ENCODE measurements at places on chromosomes 6 and 20.
A peak's percentile ranks its signal among the peaks of the same experiment; 100 is the strongest.

DNA sequence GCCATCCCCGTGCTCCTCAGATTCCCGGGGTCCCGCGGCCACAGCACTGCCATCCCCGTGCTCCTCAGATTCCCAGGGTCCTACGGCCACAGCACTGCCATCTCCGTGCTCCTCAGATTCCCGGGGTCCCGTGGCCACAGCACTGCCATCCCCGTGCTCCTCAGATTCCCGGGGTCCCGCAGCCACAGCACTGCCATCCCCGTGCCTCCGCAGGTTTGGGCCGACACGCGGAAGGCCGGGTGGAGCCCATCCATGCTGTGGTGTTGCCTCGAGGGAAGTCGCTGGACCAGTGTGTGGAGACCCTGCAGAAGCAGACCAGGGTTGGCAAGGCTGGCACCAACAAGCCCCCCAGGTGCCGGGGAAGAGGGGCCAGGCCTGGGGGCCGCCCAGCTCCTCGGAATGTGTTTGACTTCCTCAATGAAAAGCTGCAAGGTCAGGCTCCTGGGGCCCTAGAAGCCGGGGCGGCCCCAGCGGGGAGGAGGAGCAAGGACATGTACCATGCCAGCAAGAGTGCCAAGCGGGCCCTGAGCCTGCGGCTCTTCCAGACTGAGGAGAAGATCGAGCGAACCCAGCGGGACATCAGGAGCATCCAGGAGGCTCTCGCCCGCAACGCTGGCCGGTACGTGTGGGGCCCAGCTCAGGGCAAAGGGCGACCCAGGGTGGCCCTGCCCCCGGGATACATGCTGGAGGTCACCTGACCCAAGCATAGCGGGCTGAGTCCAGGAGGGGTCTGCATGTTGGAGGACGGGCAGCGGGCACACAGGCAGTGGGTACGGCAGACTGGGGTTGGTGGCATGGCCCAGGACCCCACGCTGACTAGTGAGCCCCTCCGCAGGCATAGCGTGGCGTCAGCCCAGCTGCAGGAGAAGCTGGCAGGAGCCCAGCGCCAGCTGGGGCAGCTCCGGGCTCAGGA is 1.3 kb upstream of the LIME1 start:
- DNase-seq = no peak

DNA sequence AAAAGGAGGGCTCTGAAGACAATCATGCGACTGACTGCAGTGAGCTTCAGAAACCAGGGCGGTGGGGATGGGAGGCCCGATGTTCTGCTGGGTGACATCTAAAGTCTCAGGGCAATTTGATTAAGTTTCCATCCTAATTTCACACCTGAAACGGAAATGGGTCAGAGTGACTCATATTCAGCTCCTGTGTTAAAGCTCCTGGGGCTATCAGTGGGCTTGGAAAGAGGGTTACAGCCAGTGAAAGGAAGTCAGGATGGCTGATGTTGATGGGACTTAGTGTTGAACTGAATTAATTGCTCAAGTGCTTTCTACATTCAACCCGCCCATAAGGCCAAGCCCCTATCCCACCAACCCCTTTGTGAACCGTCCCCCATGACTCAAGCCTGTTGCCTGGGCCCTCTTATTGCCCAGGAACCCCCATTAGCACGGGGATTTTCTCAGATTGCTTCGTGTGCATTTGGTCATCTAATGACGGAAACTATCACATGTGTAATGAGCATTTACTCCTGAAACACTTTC is 47.1 kb upstream of the TBC1D7 start:
- DNase-seq = no peak

- DNase-seq = no peak
Measured at GRCh38 chr6:31614684-31615578, at the start of gene AIF1. Gene AIF1, plus strand, starts transcription at chr6:31615234. Its CDS starts 96 bp downstream, at chr6:31615330.

- no peak for DNase-seq
Measured at GRCh38 chr6:98981473-98981872, 33.7 kb upstream of the FBXL4 start.

DNA sequence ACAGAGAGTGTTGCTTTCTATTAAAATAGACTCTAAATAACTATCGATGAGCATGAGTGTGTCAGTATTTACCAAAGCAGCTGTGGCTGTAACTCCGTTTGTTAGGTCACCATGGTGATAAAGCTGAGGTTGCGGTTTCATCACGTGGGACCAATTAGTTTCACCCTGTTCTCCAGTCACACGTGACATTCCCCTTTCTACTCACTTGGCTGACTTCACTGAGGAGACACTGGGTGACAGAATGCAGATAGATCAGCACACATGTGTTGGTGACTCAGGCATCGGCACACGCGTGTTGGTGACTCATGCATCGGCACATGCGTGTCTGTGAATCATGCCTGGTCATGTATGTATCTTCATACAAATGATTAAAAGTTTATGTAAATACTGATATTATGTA is 285.4 kb downstream of the THBS2 start:
- peak; percentile 97 for DNase-seq

- DNase-seq = no peak
Measured at GRCh38 chr20:59269411-59270025, 30.9 kb upstream of the EDN3 start.

DNA sequence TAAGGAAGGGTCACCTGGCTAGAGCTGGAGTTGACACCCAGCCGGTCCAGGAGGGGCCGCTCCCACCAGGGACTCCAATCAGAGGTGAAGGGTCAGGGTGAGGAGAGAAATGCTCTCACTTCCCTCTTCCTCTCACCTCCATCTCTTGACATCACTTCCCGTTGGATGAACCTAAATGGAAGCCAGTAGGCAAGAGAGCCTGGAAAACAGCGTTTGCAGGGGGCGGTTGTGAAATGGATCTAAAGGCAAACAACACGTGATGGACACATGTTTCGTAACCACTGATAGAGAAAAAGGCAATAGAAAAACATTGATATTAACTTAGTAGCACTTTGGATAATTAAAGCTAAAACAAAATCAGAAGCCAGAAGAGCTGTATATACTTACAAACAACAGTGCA is 105.6 kb upstream of the FOXA2 start:
- DNase-seq = no peak

GRCh38 chr6:121418346-121418745 is 17.1 kb upstream of the GJA1 start:
- DNase-seq = no peak

- no peak for DNase-seq
Measured at GRCh38 chr6:109467696-109468095, 12.1 kb upstream of the MICAL1 start.

- no peak for DNase-seq
Measured at GRCh38 chr20:32522526-32522775, 62.7 kb downstream of the NOL4L start.

DNA sequence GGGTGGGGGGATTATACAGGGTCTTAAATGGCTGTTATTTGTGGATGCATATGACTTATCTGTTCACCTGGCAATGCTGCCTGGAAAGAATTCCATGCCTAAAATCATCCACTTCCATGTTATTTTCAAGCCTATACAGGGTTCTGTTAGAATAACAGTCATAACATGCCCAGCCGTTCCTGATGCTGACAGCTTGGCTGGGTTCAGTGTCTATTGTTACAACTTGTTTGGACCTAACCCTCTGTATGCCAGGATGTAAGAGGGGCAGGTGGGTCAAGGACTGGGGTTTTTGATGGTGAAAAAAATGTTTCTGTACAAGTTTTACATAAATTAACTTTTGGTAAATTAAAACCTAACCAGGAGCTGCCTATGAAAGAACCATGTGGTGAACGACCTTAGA is 79.8 kb downstream of the GINS1 start:
- DNase-seq = no peak

- no peak for DNase-seq
Measured at GRCh38 chr6:98358173-98358572, 476.2 kb upstream of the POU3F2 start.

DNA sequence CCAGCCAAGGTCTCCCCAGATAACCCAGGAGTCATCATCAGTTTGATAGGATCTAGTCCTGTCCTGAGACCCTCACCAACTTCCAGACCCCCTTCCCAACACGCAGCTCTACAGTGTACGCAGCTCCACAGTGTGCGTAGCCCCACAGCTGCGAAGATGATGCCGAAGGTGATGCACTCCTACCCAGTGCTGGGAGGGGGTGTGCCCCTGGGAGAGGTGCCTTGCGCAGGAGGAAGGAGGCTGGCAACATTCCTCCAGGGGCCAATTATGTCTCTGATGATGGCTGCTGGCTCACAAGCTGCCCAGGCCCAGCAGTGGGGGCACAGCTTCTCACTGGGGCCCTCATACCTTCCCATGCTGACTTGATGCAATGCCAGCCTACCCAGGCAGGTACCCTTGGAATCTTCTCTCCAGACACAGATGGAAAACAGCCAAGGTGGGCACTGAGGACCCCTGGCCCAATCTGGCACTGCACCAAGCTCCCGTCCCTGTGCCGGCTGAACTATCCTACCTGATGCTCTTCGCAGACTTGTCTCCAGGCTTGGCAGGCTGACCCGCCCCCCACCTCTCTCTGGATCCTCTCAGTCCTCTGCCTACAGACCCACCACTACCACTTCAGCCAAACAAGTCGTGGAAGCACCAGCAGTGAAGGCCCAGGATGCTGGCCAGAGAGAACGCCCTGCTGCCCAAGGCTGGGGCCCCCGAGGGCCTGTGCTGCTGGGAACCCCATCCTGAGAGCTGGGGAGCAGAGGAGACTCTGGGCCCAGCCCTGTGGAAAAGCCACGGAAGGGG is 1.4 kb downstream of the ZNF512B start:
- DNase-seq = no peak

DNA sequence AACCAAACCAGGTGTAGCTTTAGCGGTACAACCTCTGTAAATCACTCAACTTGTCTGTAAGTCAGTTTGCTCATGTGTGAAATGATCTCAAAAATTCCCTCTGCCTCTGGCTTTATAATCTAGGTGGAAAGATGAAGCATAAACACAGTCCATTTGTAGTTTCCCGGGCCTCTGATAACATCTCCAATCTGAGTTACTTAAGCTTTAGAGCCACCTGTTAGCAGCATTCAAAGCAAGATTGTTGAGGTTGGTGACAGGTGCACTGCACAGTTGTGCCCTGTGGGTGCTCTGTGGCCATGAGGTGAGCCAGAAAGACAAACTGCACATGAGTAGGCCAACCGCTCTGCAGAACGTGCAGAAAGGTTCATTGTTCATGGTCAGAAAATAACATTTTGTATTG is 53.7 kb downstream of the MOCS1 start:
- no peak for DNase-seq

DNA sequence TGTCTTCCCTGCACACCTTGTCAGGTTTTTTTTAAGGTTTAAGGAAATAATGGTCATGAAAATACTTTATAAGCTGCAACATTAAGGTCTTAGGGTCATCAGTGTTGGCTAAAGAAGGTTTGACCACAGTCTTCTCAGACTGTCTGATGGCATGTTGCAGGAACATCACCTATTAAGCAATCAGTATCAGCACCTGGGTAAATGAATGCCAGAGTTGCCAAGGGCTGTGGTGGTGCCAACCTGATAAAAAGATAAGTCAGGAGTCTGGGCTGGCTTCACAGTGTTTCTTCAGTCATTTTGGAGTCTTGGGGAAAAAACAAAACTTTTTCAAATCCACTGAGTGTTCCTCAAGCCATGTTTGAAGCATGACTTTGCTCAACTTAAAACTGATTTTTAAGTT is 61.5 kb upstream of the VSTM2L start:
- no peak for DNase-seq

DNA sequence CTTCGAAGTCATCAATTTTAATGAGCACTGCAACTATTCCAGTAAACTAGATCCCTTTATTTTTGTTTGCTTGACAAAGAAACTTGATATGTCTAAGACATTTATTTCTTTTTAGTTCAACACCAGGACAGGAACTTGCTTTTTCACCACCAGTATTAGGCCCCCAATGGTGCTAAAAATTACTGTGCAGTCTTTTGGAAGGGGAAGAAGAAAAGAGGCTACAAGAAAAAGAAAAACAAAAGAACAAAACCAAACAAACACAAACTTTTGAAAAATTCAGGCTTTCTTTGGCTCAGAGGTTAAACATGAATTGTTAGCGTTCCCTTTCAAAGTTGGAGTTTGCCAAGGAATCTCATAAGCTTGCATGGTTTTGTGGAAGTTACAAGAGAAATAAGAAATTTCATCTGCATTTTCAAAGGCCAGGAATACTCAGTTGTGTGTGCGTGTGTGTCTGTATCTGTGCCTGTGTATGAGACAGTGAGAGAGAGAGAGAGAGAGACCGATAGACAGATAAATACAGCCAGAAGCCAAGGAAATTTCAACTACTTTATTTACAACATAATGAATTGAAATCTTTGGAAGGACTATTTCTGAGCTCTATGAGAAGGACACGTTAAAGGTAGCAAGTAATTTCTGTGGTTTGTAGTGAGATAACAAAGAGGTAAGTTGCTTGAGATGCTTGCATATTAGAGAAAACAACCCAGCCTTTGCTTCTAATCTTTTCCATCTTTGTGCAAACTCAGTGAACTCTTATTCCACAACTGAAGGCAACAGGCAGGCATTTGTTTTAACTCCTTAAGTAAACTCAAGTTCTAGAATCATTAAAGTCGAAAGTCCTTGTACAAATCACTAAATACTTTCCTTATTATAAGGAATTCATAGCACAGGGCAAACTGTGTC is 171.0 kb upstream of the CITED2 start:
- DNase-seq = no peak

GRCh38 chr6:35365594-35366203 is 23.3 kb downstream of the PPARD start:
- DNase-seq = no peak

DNA sequence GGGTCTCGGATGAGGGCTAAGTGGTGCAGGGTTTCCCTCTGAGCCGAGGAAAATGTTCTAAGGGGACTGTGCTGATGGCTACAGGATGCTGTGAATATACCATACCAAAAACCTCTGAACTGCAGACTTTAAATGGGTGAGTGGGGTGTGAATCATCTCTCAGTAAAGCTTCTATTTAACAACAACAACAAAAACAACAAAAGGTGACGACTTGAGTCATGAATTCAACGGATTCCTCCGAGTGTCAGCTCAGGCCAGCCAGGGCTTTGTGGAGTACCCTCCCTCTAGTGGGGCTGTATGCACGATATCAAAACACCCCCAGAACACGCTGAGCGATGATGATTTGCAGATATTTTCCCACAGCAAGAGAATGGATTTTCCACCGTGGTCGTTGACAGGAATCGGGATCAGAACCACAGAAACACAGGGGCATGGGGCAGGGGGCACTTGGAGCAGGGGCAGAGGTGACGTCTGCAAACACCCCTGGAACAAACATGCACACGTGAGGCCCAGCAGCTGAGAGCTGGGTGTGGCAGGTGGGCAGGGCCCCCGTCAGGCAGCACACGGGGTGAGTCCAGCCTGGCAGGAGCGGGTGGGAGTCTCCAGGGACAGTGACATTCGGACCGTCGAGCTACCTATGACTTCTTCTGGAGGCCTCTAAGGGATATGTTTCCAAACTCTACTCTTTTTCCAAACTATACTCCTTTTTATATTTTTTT is 38.6 kb downstream of the SLC2A4RG start:
- DNase-seq = no peak

DNA sequence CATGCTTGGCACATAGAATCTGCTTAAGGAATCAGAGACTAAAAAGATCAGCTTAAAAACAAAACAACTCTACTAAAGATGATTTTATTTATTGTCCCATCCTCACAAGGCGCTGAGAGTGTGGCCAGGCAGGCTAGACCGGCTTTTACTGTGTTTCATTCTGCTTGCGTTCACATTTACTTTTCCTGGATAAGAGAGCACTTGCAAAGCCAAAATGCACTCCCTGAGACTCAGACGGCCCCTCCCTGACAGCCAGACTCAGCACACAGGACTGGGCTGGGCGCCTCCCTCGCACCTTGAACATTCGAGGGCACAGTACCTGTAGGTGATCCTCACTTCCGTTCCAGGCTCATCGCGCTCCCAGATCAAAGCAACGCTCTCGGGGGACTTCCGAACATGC is 10.2 kb downstream of the ACSS1 start:
- no peak for DNase-seq
